ACHN (cell line): ENCODE measurements at places on chromosomes 7 and 10.

DNA sequence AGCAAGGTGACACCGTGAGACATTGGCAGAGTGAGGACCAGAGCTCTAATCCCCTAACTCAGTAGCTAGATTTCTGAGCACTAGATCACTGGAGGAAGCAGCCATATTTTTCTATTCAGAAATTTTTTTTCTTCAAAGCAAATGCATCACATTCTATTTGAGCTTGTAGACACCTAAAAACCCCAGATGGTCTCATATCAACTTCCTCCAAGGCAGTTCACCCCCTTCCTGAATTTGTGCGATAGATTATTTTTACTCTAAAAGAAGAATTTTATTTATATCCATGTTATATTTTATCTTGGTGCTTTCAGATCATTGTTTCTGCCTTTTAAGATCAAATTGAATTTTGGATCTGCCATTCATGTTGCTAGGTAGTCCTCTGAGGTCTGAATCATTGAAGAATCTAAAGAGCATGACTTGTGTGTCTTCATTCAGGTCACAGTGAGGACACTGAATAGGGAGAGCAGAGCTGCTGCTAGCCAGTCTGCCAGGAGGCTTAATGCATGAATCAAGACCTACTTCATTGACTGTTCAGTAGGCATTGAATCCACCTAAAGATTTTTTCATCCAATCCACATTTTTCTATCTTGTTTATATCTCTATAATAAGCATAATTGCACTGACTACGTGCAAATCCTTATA lies 92.9 kb upstream of the LRRTM3 start:
- no peak for DNase-seq

GRCh38 chr10:122703483-122704448 lies 4.1 kb upstream of the C10orf120 start:
- DNase-seq, result peak; percentile 66

- DNase-seq, result no peak
Measured at GRCh38 chr10:4691301-4691700, 134.7 kb upstream of the AKR1E2 start.

- peak; percentile 82 for DNase-seq
Measured at GRCh38 chr7:101792051-101792681, 25.3 kb upstream of the CUX1 start.

GRCh38 chr10:128263891-128264688 lies 137.9 kb upstream of the MKI67 start:
- DNase-seq, result peak; percentile 61

- no peak for DNase-seq
Measured at GRCh38 chr7:1076184-1077072, 11.5 kb upstream of the GPER1 start.

DNA sequence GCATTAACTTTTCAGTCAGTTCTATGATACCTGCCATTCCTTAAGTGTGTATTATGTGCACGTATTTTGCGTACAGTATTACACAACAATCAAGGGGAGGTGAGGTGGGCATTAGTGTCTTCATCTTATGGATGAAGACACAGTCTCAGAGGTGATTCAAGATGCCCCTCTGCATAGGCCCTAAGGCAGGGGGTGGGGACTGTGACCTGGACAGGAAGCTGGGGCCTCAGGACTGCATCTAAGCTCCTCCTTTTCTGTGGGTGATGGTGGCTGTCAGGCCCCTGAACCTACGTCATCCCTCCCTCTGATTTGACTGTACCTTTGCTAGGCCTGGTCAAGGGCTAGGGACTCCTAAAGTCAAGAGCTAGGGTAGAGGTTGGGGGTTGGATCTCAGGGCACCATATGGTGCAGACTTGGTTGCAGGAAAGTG lies 38.9 kb downstream of the HK1 start:
- no peak for DNase-seq

DNA sequence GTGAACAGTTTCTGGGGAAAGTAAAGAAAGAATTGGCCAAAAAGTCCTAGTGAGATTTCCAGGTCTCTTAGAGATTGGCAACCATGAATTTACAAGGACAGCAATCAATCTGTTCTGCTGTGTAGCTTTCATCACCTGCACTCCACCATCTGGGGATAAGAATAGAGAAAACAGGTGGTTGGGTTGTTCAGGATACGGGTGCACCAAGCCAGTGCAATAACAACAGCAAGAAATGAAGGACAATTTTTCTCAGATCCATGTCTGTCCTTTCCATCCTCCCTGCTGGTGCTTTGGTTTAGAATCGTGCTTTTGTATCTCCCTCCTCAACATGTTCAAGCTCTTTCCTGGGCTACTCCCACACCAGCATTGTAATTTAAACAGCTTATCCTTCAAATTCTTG lies 787.7 kb downstream of the GRID1 start:
- DNase-seq, result no peak

DNA sequence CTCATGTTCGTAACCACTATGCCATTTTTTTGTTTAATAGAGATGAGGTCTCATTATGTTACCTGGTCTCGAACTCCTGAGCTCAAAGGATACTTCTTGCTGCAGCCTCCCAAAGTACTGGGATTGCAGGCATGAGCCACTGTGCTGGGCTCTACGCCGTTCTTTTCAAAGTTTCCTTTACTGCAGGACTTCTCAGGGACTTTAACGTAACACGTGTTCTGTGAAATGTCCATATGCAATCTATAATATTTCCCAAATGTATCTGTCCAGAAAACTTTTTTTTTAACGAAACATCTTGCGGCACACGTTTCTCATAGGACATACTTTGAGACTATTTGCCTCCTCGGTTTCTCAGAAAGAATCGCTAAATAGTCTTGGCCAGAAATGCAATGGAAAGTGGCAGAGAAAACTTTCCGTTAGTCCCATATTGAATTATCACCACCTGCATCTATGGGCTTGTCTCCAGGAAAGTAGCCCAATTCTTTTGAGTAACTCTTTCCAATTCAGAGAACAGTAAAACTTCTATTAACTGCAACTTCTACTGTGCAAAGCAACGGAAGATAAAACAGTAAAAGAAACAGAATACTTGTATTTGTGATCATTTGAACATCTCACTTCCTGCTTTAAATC lies 96.3 kb downstream of the ELMO1 start:
- no peak for DNase-seq

DNA sequence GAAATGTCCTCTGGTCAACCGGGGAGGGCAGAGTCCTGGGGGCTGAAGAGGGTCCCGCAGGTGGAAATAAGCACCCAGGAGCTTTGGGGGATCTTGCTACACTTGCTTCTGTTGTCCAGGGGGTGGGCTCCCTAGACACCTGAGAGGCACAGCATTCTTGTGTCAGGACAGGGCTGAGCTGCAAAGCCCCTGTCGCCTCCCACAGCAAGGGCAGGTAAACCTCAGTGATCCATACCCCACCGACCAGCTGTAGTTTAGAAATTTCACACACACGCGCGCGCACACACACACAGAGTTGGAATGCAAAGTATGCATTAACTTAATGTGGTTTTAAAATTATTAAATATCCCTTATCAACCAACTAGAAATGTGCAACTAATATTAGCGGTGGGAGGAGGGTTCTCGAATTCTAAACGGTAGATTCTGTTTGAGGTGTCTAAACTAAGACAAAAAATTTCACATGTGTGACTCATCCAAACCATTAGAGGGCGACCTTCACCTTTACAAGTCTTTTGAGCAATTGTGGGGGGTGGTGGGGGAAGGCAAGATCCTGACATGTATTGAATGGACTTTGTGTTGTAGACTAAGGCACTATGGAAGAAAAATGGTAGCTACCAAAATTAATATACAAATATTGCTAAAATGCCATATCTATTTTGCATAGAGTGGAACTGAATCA lies 34.3 kb upstream of the PTF1A start:
- DNase-seq, result peak; percentile 44

DNA sequence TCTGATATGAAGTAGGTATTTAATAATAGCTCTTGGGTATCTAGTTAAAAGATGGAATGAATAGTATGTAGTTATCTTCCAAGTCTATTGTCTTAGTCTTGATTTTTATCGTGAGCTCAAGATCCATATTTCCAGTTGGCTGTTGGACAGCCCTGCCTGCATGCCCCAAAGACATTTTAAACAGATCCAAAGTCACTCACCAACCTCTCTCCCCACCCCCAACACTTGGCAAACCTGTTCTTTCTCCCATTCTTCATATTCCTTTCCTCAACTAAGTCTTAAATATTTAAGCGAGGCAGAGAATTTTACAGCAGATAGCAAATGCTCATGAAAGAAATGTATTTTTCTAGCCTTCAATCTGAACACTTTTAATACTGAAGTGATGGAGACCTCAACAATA lies 80.7 kb upstream of the PALS2 start:
- no peak for DNase-seq
